Activated CD8-positive, alpha-beta T cell treated with anti-CD3 and anti-CD28 coated beads, Interleukin-2, amount 10 ng/mL, durations not matched to agents 7 days and 5 days (primary cell): ENCODE measurements at places on chromosomes 11 and 22.
A peak's percentile ranks its signal among the peaks of the same experiment; 100 is the strongest.

- no peaks in the 10 kb centered on the region for H3K4me1 ChIP-seq
- H3K36me3 ChIP-seq: no peaks in the 10 kb centered on the region
- no peak overlapping the region for H3K4me3 ChIP-seq
- DNase-seq: no peak
- no peak overlapping the region for H3K27ac ChIP-seq
Observed at GRCh38 chr11:79147731-79148130, 293.1 kb downstream of the TENM4 start.

DNA sequence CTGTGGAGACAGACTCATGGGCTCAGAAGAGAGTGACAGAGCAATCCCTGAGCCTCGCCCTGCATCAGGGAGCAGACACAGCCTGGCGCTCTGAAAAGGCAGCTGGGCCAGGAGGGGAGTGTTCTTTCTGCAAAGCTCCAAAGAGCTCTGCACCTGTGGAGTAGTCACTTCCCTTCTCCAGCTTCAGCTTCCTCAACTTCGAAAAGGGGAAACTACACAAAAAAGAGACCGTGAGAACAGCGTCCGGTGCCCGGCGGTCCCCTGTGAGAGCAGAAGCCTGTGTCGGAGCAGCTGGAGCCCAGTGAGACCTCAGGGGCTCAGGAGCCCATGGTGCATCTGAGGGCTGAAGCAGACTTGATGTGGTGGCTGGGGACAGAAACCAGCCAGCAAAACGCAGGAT lies 35.1 kb downstream of the TP53I11 start:
- H3K36me3 ChIP-seq: no peaks in the 10 kb centered on the region
- H3K4me3 ChIP-seq: no peak overlapping the region
- H3K27me3 ChIP-seq: peaks cover 6% of the 10 kb centered on the region
- DNase-seq: no peak

GRCh38 chr11:59556917-59557348 lies 45.6 kb downstream of the OR4D9 start:
- H3K27me3 ChIP-seq: peaks cover 14% of the 10 kb centered on the region
- H3K4me1 ChIP-seq: peaks cover 51% of the 10 kb centered on the region
- peaks cover 3% of the 10 kb centered on the region for H3K36me3 ChIP-seq
- peak overlapping the region; percentile 69 for H3K4me3 ChIP-seq
- DNase-seq: peak; percentile 42

- H3K27ac ChIP-seq: peak overlapping the region; percentile 97
- H3K27me3 ChIP-seq: no peaks in the 10 kb centered on the region
- peak overlapping the region; percentile 96 for H3K4me3 ChIP-seq
- peak; percentile 91 for DNase-seq
- H3K4me1 ChIP-seq: peaks cover 55% of the 10 kb centered on the region
- peaks cover 89% of the 10 kb centered on the region for H3K36me3 ChIP-seq
Observed at GRCh38 chr22:30265823-30266444, 717 bp downstream of the OSM start.

GRCh38 chr11:69726019-69726418 lies 22.2 kb upstream of the FGF19 start:
- H3K4me3 ChIP-seq: no peak overlapping the region
- no peaks in the 10 kb centered on the region for H3K36me3 ChIP-seq
- no peaks in the 10 kb centered on the region for H3K4me1 ChIP-seq
- no peak for DNase-seq

DNA sequence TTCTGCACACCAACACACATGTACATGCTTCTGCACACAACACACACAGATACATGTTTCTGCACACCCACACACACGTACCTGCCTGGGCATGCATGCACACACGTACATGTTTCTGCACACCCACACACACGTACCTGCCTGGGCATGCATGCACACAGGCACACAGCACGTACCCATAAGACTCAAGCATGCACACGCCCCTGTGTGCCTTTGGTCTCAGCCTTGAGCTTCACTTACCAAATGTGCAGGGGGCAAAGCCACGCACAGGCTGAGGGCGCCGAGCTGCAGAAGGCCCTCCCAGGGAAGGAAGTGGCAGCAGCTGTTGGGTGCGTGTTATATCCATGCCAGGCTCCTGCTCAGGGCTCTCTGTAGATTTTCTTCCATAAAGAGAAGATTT lies 34.7 kb upstream of the SMIM38 start:
- no peak overlapping the region for H3K4me3 ChIP-seq
- H3K27ac ChIP-seq: no peak overlapping the region
- H3K36me3 ChIP-seq: no peaks in the 10 kb centered on the region
- DNase-seq: no peak

DNA sequence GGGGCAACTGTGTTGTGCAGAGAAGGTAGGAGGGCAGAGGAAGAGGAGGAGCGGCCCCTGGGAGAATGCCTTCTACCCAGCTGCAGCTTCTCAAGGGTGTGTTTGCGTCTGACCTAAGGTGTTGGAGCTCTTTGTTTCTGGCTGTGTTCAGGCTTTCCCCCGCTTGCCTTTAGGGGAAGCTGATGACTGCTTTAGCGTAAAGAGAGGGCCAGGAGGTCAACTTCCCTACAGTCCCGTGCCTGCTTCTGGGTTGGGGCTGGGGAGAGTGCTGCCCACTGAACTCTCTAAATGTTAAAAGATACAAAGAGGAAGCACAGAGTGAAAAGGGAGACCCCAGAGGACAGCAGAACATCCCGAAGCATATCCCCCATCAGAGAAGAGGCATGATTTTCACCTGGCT lies 99.2 kb downstream of the PTPRJ start:
- peak overlapping the region; percentile 1 for H3K27ac ChIP-seq
- no peak for DNase-seq
- peaks cover 55% of the 10 kb centered on the region for H3K4me1 ChIP-seq
- no peak overlapping the region for H3K4me3 ChIP-seq
- no peaks in the 10 kb centered on the region for H3K27me3 ChIP-seq

DNA sequence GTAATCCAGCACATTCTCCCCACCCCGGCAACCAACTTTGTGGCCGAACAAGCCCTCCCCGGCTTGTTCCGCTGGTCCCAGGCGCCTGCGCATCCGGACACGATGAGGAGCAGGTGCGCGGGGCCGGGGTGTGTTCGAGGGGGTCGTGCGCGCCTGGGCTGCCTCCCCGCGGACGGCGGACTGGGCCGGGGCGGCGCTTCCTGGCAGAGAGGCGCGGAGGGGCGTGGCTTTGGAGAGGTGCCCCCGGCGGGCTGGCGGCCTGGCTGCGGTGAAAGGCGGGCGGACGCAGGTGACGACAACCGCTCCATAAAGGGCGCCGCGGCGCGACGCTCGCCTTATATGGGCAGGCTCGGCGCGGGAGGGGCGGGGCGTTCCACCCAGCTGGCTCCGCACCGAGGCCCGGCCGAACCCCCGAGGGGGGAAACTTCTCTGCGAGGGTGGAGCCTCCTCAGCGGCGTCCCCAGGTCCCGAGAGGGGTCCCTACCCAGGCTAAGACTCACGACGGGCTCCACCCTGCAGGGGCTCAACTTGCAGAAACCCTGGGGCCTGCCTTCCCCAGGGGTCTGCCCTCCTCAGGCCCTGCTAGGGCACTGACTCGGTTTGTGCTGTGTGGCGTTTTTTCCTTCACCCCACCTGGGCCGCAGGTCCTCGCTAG lies 26.4 kb downstream of the TXN2 start:
- H3K4me1 ChIP-seq: peaks cover 62% of the 10 kb centered on the region
- peak; percentile 98 for DNase-seq
- peak overlapping the region; percentile 79 for H3K27ac ChIP-seq
- no peaks in the 10 kb centered on the region for H3K27me3 ChIP-seq
- no peaks in the 10 kb centered on the region for H3K36me3 ChIP-seq
- H3K4me3 ChIP-seq: peak overlapping the region; percentile 70

DNA sequence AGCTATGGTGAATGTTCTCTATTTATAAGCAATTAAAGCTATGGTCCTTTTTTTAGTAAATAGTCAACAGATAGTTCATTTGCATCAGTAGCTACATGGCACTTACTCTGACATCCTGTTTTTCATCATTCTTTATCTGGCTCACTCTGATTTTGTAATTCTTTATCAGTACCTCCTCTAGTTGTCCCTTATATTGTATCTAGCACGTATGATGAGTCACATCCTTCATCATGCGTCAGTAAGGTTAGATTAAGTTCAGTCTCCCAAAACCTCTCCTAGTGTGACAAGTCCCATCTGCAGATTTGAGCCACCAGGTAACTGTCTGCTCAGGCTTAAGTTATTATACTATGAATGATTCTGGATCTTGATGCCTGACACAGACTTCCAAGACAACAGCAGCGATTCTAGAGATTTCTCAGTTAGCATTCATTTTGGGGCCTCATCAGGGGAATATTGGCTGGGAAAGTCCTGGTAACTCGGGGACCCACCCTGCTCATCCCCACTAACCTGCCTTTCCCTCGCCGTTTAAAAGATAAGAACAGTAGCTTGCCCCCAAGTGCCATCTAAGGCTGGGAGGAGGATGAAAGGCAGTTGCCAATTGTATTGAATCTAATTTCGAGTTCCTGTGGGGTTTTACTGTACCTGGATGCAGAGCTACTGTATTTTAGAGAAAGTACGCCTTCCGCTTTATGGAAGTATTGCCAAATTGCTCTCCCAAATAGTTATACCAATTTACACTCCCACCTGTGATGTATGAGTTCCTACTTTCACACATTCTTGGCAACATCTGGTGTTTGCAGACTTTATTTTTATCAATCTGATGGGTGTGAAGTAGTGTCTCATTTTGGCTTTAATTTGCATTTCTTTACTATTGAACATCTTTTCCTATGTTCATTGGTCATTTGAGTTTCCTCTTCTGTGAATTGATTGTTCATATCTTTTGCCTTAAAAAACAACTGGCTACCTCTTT lies 55.9 kb downstream of the ZC3H12C start:
- no peak overlapping the region for H3K27ac ChIP-seq
- H3K4me1 ChIP-seq: no peaks in the 10 kb centered on the region
- H3K36me3 ChIP-seq: no peaks in the 10 kb centered on the region
- peaks cover 12% of the 10 kb centered on the region for H3K27me3 ChIP-seq

- no peaks in the 10 kb centered on the region for H3K36me3 ChIP-seq
- H3K4me1 ChIP-seq: no peaks in the 10 kb centered on the region
- H3K27me3 ChIP-seq: no peaks in the 10 kb centered on the region
Observed at GRCh38 chr11:92793189-92793588, 176.3 kb upstream of the MTNR1B start.

GRCh38 chr11:35106595-35106994 lies 32.4 kb upstream of the CD44 start:
- H3K4me3 ChIP-seq: peak overlapping the region; percentile 7
- H3K36me3 ChIP-seq: no peaks in the 10 kb centered on the region
- peak overlapping the region; percentile 34 for H3K27ac ChIP-seq
- no peak for DNase-seq
- H3K4me1 ChIP-seq: peaks cover 50% of the 10 kb centered on the region

DNA sequence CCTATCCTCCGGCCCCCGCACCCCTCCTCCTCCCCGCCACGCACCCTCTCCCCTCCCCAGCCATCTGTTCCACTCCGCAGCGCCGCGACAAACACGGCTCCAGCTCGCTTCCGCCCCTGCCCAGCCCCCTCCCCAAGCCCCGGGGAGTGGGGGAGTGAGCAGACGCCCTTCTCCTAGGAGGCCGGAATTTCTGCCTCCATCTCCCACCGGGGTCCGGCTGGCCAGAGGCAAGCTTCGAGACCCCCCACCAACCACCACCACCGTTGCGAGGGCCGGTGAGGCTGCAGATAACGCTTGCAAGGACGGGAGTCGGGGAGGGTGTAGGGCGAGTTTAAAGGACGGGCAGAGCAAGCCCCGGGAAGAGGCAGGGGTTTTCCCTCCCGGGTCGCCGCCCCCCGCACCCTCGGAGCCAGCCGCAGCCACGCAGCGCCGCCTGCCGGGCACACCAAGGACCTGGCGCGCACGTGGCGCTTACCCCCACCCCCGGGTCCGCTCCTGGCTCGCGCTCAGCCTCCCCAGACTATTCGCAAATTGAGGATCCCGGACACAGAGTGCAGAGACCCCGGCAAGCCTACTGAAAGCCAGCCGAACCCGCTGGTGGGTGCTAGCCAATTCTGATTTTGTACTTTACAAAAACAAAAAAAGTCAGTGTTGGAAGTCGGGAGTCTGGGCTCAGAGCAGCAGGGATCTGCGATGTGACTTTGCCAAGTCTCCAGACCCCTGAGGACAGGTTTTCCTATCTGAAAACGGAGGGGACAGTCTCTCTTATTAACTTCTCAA lies 22.6 kb downstream of the RTN4RL2 start:
- DNase-seq: peak; percentile 61
- H3K27ac ChIP-seq: no peak overlapping the region
- H3K4me1 ChIP-seq: peaks cover 10% of the 10 kb centered on the region
- no peak overlapping the region for H3K4me3 ChIP-seq

GRCh38 chr22:24285245-24285644 lies 14.6 kb downstream of the SPECC1L start:
- peaks cover 56% of the 10 kb centered on the region for H3K4me1 ChIP-seq
- no peaks in the 10 kb centered on the region for H3K27me3 ChIP-seq
- no peak overlapping the region for H3K4me3 ChIP-seq

GRCh38 chr22:22193923-22194322 lies 50.7 kb upstream of the VPREB1 start:
- H3K36me3 ChIP-seq: no peaks in the 10 kb centered on the region
- H3K4me3 ChIP-seq: no peak overlapping the region
- H3K4me1 ChIP-seq: peaks cover 2% of the 10 kb centered on the region
- H3K27me3 ChIP-seq: peaks cover 36% of the 10 kb centered on the region
- no peak for DNase-seq

DNA sequence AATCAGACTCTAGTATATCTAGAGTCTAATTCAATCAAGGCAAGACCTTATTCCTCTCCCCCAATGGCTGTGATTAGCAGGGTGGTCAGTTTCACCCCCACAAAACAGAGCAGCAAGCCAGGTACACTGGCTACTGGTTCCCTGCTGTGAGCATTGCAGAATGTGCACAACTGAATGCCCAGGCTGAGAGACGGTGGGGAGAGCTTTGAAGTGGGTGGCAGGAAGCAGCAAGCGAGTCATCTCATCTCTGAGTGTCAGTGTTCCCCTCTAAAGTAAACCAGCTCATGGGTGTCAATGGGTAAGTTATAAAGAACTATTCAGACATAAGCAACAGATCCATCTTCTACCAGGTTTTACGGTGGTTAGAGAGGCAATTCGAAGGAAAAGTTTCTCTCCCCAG lies 37.6 kb downstream of the GAB4 start:
- no peaks in the 10 kb centered on the region for H3K36me3 ChIP-seq
- peaks cover 3% of the 10 kb centered on the region for H3K27me3 ChIP-seq
- DNase-seq: peak; percentile 43
- no peak overlapping the region for H3K4me3 ChIP-seq

DNA sequence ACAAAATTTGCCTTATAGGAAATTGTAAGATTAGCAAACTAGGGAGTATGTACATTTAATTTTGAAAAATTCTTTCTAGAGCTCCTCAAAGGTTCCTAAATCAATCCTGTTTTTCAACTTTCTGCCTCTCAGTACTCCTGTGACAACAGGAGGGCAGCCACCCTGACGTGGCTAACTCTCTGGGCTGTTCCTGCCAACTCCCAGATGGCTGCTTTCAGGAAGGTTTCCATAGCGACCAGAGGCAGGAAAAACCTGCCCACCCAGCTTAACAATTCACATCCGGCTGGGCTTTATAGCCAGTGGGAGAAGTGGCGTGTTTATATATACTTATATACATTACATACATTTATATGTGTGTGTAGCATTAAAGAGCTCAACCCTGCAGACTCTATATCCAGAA lies 26.5 kb downstream of the SGSM3 start:
- DNase-seq: no peak
- peaks cover 37% of the 10 kb centered on the region for H3K36me3 ChIP-seq
- H3K4me1 ChIP-seq: peaks cover 55% of the 10 kb centered on the region
- H3K27ac ChIP-seq: no peak overlapping the region
- no peaks in the 10 kb centered on the region for H3K27me3 ChIP-seq
- H3K4me3 ChIP-seq: no peak overlapping the region
